ENCODE measurements at places on chromosomes 1 and 21.

DNA sequence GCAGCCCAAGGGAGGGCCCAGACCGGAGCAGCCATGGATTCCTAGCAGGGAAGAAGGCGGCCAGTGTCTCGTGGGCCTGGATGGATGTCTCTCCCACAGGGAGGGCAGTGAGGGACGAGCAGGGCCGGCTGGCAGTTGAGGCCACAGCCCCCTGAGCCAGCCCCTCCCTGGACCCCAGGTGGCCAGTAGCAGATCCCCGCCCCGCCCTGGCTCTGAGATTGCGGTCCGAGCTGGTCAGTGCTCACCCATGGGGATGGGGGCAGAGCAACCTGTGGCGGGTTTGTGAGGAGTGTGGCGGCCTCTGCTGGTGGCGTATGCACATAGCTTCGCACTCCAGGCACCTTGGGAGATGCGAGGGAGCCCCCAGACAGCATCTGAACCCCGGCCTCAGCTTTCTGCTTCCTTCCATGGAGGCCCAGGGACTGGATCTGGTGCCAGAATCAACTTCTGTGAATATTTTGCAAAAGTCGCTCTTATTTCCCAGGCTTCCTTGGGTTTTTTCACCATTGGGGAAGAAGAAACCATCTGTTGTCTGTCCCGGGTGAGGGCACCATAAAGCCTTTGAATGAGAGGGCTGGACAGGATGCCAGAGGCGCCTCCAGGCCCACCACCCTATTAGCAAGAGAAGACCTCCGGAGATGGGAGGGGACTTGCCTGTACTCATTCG is 8.4 kb upstream of the KCNN3 start:
- peak; percentile 77 for DNase-seq

DNA sequence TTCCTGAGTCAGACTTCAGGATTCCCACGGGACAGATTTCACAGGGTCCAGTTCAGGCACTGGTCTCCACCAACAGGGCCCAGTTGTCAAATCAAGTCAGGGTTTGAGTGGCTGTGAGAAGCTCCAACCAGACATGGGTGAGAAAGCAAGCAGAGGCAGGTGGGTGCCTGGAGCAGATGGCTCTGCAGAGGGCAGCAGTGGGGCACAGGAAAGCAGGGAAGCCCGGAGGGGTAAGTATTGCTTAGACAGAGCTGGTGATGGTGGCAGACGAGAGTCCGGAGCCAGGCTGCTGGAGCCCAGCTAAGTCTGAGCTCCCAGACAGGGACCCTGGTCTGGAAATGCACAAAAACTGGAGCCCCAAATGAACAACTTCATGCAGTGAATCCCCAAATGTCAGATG is 40.4 kb downstream of the RIMS3 start:
- no peak for DNase-seq

GRCh38 chr1:244113532-244114320 is 62.6 kb downstream of the ZBTB18 start:
- no peak for DNase-seq

GRCh38 chr1:117732065-117732797 is 126.4 kb downstream of the TENT5C start:
- DNase-seq = no peak

GRCh38 chr1:171220081-171220420 is 28.2 kb upstream of the FMO1 start:
- DNase-seq = peak; percentile 52

GRCh38 chr1:42141978-42142377 is 11.2 kb upstream of the GUCA2B start:
- no peak for DNase-seq

GRCh38 chr1:68051475-68051874 is 1.0 kb upstream of the DIRAS3 start:
- DNase-seq = peak; percentile 73

DNA sequence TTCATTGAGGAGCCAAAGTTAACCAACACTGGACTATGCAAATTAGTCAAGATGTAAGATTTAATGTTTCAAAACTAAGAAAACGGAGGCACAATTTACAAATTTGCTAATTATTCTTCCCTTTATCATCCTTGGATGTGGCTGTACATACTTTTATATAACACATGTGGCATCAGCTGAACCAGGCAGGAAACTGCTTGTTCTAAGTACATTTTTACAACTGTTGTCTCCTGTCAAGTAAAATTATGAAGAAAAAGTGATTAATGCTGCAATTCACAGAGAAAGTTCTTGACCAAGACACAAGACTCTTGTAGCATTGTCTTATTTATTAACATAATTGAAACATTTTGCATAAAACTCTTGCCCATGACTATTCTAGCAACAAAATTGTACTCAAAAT is 61.9 kb downstream of the LAMC2 start:
- DNase-seq = no peak

DNA sequence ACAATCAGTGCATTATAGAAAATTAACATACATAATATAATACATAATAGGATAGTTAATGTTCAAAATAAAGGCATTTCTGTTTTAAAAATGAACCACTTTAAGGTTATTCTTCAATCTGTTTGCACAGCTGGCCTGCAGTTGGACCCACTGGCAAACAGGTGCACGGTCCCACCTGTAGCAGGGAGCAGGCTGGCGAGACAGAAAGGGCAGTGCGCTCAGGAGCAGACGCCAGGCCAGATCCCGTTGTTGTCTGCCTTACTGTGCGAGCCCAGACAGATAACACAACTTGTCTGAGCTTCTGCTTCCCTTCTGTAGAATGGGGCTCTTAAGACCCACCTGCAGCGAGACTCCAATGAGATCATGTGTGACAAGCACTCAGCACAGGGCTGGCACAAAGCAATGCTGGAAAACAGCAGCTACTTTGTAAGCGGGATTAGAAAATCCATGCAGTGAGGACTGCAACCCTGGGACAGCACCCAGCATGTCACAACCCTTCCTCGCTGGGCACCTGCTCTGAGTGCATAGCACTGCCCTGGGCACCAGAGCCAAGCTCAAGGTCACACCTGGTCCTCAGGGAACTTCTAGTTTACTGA is 33.5 kb downstream of the VPS26C start:
- no peak for DNase-seq

GRCh38 chr1:28326515-28326914 is 2.3 kb upstream of the MED18 start:
- no peak for DNase-seq

GRCh38 chr1:180157576-180158057 is 2.9 kb downstream of the QSOX1 start:
- no peak for DNase-seq

DNA sequence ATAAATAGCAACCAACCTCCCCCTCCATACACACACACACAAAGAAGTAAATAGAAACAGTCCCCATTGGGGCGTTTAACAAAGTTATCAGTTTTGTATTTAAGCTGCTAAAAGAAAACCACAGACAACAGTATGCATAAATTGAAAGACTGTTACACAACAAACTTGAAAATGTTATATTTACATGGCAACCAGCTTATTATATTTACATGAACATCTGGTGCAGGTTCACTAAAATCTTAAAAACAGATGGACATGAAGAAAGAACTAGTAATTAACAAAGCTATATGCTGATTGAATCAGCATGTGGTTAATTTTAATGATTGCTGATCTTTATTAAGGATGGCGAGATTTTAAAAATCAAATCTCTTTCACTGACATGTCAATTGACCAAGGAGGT is 384.7 kb downstream of the LRRIQ3 start:
- no peak for DNase-seq

DNA sequence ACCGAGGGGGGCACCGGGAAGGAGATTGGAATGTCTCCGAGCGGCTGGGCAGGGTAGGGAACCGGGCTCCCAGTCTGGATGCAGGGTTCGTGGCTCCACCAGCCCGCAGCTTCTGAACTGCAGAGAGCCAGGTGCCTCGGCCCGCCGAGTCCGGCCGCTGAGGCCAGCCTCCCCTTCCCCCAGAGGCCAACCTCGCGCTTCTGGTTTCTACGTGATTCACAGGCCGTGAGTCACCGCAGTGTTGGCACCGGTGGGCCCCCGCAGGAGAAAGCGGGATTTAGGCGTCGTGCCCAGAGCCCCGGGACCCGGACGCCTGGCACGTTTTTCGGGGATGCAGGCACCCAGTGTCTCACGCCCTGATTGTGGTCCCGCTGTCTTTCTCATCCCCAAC is 458 bp downstream of the CRABP2 start:
- DNase-seq = peak; percentile 70

- peak; percentile 61 for DNase-seq
These were observed 50.3 kb downstream of the CHD1L start for GRCh38 chr1:147292631-147293251.

GRCh38 chr1:47616036-47616435 is 178.2 kb downstream of the FOXD2 start:
- DNase-seq = no peak

- no peak for DNase-seq
These were observed 101.1 kb downstream of the RHOU start for GRCh38 chr1:228836427-228836826.

DNA sequence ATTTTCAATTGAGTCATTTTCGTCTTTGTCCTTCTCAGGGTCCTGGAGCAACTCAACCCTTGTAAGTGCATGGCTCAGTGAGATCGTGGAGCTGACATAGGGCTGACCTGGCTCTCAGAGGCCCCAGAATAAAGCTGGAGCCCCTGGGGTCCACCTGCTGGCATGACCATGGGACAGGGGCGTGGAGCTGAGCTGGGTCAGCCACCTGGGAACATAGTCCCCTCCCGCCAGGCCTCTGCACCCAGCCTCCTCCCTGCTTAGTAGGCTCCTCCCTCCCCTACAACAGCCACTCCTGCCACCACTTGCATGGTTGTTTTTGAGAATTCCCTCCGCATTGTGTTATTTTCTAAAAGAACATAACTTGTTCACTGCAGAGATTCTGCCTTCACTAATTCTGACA is 3.1 kb upstream of the RIPK4 start:
- DNase-seq = no peak

GRCh38 chr1:230501849-230502248 is 75.7 kb upstream of the PGBD5 start:
- DNase-seq = no peak

- DNase-seq = no peak
These were observed 16.1 kb downstream of the FASLG start for GRCh38 chr1:172674831-172675613.

DNA sequence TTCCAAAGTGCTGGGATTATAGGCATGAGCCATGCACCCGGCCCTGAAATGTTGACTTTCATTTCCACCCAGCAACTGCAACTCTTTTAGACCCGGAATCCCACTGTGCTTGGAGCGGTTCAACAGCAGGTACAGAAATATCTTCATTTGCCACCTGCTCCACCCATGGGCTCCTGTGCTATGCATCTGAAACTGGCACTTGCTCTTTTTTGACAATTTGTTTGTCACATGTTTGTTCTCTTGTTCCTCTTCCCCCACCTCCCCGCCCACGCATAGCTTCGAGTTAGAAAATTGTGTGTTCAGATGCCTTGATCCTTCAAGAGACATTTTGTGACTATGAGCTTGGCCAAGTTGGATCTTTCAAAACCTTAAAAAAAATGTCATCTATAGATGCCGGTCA is 2.4 kb upstream of the IFNLR1 start:
- DNase-seq = no peak

DNA sequence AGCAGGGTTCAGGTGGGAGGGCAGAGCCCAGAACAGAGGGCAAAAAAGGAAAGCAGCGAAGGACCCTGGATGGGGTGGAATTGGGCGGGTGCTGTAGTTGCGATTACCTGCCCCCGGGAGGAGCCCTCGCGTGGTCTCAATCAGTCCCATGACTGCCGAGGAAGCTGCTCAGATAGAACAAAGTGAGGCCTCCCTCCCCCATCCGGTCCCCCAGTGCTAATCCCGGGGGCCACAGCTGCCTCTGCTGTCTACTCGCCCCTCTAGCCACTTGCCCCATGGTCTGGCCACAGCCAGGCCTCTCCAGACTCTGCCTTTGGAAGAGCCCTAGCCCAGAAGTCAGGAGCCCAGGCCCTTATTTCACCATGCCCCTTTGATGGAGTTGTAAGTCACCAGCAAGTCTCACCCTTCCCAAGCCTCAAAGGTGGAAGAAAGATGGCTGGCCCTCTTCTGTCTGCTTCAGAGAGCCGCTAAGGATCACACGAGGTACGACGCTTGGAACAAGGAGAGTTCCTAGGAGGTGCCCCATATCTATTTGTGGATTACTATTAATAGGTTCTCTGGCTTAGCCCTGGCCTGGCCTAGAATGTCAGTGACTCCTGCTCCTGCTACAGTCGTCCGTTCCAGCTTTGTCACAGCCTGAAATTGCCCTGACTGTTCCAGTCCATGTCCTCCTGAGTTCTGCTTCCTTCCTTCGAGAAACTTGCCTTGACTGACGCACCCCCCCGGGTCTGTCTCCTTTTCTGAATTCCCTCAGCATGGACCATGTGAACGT is 16.4 kb downstream of the ECHDC2 start:
- DNase-seq = peak; percentile 43

- DNase-seq = no peak
These were observed 252.1 kb downstream of the PRDM2 start for GRCh38 chr1:13951793-13952751.

All from AG08396 (cell line).